ENCODE measurements at places on chromosomes 3 and 15.

DNA sequence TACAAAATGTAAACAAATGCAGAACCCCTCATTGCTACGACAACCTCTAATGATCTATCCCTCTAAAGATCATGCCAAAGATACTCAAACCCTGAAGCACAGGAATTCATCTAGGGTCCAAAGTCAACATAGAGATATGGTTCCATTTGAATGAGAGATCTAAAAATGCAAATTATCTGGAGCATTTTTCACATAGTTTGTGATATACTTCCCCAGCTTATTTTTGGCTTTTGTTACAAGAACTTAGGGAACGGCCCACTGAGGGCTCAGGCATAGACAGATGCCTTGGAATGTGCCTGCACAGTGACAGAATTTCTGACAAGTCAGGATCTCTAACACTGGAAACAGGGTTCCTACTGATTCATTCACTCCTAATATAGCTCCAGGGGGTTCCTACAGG, 258.9 kb upstream of the THBS1 start:
- DNase-seq: no peak

DNA sequence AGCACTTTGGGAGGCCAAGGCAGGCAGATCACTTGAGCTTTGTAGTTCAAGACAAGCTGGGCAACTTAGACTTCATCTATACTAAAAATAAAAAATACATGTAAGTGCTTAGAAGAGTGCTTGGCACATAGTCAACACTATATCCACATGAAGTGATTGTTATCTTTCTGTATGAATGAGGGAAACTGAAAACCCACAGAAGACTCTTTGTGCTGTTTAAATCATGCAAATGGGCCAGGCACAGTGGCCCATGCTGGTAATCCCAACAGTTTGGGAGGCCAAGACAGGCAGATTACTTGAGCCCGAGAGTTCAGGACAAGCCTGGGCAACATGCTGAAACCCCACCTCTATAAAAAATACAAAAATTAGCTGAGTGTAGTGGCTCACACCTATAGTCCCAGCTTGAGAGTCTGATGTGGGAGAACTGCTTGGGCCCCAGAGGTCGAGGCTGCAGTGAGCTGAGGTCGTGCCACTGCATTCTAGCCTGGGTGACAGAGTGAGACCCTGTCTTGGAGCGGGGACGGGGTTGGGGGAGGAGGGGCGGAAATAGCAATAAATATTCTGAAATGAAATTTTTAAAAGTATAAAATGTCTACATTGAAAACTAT, 129.7 kb downstream of the NR2E3 start:
- DNase-seq: no peak

- DNase-seq: no peak
These were observed 49.9 kb downstream of the LINGO1 start for GRCh38 chr15:77582763-77583162.

- no peak for DNase-seq
These were observed 3.2 kb downstream of the SEMA6D start for GRCh38 chr15:47720555-47720954.
